ENCODE measurements at places on chromosomes 7 and 10. TPM values are rescaled to one million over a fixed set of nuclear protein-coding genes. Genes with fewer than 3 reads are reported as not detected.

Gene ANKRD30A
- not detected for total RNA-seq

Gene FEZF1
- not detected for total RNA-seq

- peaks cover 4% of the 10 kb centered on the region for H3K4me1 ChIP-seq
- H3K36me3 ChIP-seq: no peaks in the 10 kb centered on the region
- peak; percentile 43 for DNase-seq
Measured at GRCh38 chr10:7121154-7121797, 289.6 kb downstream of the SFMBT2 start.

Gene SP4
- total RNA-seq: 19.2 TPM

Gene SLC35B4
- 23.1 TPM for total RNA-seq

Gene ERVW-1
- total RNA-seq: not detected

Gene INMT
- not detected for total RNA-seq

Gene TNKS2
- total RNA-seq: 27.2 TPM

DNA sequence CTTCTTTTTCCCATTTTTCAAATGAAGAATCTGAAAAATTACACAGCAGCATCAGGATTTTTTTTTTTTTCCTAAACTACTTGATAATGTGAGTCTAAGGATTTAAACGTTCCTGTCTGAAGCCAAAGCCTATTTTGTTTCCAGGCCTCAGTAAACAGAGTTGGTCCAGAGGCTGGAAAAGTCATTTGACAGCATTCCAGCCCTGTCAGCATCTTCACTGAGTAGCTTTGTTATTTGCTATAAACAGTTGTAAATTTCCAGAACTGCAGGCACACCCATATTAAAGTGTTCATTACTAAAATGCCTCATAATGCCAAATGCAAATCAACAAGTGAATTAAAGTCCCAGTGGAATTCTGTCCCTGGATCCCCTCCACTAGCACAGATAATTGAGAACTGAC, 35.5 kb upstream of the KMT2E start:
- H3K27me3 ChIP-seq: no peaks in the 10 kb centered on the region
- H3K36me3 ChIP-seq: peaks cover 48% of the 10 kb centered on the region
- H3K4me1 ChIP-seq: peaks cover 50% of the 10 kb centered on the region
- H3K27ac ChIP-seq: no peak overlapping the region

- no peaks in the 10 kb centered on the region for H3K27me3 ChIP-seq
- no peak for DNase-seq
- no peaks in the 10 kb centered on the region for H3K4me1 ChIP-seq
- no peak overlapping the region for H3K4me3 ChIP-seq
Measured at GRCh38 chr7:7732621-7733281, 14.3 kb upstream of the RPA3 start.

Data from activated T-helper 2 cell treated with anti-CD3 and anti-CD28 coated beads, Interferon-gamma antibody, Interleukin-2, Interleukin-4, amounts not matched to agents 10 μg/mL and 5 μg/mL and 100 μg/mL, durations not matched to agents 14 hours and 24 hours and 36 hours (primary cell).